ENCODE measurements at places on chromosomes 3 and 15.

DNA sequence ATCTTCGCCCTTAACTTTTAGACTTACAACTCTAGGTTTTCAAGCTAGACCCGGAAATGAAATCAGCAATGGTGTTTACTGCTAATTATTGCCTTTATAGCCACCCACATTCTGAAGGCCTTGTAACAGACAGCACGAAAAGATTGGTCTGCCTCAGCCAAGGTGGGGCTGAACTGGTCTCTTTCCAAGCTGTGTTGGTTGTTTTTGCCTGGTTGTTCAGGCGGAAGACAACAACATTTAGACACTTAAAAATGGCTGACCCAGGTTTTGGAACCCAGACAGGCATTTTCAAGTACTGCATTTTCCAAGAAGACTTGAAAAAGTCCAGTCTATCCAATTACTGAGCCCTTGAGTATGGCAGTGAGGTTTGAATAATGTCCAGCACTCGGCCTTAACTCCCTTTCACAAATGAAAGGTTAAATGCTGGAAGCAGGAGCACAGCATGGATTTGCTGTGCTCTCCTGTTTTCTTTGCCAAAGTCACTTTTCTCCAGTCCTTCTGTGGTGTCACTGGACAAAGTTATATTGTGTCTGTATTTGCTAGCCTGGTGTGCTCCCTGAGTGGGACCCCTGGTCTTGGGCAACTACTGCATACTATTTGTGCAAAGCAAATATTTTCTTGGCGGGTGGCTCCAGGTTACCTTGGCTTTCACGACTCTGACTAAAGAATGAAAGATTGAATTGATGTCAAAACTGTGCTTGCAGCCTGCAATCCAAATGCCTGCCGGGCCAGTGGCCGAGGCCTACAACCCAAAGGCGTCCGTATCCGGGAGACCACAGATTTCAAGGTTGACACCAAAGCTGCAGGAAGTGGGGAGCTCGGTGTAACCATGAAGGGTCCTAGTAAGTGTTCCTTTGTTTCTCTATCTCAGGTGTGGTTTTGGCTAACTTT lies 93.5 kb downstream of the FLNB start:
- DNase-seq: no peak

GRCh38 chr3:175606650-175607318 lies 747.6 kb downstream of the NAALADL2 start:
- DNase-seq: peak; percentile 10

- no peak for DNase-seq
Measured at GRCh38 chr15:31317421-31318327, 9.0 kb upstream of the KLF13 start.

- DNase-seq: no peak
Measured at GRCh38 chr15:78651930-78652615, 11.1 kb upstream of the CHRNB4 start.

GRCh38 chr15:76162784-76163456 lies 103.1 kb downstream of the TMEM266 start:
- DNase-seq: no peak

GRCh38 chr15:31590609-31591008 lies 264.0 kb downstream of the KLF13 start:
- DNase-seq: no peak

GRCh38 chr15:40263024-40263754 lies 19.7 kb downstream of the ANKRD63 start:
- peak; percentile 55 for DNase-seq

DNA sequence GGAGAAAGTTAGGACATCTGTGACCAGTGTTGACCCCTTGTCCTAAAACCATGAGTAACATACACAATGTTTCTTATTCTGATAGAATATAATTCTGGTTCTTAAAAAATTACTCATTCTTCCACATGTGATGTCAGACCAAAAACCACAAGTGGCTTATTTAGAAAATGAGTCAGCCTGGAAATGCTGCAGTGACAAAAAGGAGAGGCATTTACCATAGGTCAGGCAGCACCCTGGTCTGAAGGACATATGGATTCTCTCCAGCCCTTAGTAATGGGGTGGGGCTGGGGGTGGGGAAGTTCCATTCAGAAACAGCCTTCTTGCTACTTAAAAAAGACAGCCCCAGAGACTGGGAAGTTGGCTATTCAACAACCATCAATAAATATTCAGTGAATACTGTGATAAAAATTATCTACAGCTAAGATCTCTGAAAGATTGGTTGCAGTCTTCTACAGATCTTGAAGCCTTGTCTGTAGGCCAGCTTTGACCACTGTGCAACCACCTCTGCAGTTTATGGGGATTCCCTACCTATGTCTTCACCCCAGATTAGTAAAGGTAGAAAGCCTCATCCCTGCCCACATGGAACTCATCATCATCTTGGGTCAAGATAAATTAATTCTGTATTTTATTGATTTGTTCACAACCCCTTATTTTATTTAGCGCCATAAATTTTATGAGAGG lies 34.9 kb upstream of the TIMP4 start:
- DNase-seq: peak; percentile 98

DNA sequence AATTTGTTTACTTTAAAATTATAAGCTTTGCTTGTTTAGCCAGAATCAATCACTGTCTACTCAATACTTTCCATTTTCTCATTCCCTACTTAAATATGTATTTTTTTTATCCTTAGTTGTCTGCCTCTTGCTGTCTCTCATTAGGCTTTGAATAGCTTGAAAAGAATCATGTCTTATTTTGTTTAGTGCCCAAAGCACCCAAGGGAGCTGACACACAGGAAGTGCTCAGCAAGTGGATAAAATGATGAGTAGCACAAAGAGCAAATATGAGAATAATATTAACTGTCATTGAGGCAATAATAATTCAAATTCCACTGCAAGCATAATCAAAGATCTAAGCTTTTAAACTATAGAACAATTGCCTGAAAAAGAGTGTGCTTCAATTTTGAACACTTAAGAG lies 19.0 kb upstream of the IL1RAP start:
- no peak for DNase-seq

DNA sequence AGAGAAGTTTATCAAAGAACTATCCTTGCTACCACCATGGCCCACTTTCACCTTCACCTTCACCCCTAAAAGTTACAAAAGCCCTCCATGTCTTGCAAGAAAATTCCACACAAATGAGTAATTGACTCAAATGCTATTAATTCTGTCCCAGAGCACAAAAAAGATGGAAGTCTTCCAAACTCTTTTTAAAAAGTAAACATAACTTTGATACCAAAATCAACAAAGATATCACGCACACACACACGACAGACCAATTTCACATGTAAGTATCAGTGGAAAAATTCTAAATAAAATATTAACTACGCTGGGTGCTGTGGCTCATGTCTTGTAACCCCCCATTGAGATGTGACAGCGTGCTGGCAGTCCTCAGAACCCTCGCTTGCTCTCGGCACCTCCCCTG lies 1.1 kb upstream of the MCCC1 start:
- DNase-seq: no peak

DNA sequence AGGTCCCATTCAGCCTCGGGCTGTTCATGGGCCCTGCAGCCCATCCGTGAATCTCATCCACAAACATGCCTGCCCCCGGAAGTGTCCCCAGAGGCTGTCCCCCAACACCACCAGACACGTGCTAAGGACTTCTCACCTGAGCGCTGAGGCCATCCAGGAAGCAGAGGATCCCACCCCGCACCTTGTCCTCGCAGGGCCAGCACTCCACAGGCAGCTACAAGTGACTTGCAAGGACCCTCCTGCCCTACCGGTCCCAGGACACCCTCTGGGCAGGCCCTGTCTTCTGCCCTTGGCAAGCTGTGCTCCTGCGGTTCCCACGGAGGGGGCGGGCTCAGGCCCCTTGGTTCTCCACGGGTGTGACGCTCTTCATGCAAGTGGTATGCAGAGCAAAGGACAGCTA lies 146.0 kb downstream of the NUP210 start:
- DNase-seq: no peak

DNA sequence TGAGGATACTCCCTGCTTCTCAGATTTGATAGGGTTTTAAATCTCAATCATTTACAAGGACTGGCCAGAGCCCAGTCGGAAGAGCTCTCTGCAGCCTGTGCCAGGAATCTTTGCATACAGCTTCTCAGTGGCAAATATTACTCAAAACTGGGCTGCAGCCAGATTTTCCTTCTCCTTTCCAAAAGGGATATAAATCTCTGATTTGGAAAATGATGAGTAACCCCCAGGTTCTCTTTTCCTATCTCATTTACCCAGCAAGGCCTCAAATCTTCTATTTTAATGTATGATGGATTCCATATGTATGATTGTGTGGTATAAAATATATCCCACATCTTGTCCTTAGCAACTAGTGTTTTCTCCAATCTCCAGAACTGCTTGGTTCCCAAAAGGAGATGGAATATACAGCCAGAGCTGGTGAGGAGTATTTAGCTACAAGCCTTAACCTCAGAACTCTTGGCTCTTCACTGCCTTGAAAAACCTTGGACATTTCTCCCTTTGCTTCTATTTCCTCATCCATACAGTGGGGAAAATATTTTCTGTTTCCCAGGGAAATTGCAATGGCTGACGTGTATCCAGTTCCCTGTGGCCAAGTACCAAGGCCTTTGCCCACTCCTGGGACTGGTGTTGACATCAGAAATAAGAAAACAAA lies 114.4 kb downstream of the ATG7 start:
- no peak for DNase-seq

DNA sequence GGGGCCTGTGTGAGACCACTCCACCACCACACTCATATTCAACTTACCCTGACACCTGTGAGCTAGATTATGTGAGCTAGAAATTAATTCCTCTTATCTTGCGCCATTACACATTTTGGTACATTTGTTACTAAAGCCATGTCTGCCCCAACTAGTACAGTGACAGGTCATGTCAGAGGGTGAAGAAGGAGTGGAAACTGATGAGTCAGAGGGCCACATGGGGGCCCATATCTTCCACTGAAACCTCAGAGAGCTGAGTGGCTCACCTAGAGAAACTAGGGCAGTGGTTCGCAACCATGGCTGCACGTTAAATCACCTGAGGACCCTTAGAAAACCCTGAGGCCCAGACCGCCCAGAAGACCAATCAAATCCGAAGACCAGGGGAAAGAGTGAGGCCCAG lies 15.7 kb upstream of the MEF2A start:
- DNase-seq: no peak

- DNase-seq: no peak
Measured at GRCh38 chr3:97883736-97884135, 61.9 kb downstream of the CRYBG3 start.

DNA sequence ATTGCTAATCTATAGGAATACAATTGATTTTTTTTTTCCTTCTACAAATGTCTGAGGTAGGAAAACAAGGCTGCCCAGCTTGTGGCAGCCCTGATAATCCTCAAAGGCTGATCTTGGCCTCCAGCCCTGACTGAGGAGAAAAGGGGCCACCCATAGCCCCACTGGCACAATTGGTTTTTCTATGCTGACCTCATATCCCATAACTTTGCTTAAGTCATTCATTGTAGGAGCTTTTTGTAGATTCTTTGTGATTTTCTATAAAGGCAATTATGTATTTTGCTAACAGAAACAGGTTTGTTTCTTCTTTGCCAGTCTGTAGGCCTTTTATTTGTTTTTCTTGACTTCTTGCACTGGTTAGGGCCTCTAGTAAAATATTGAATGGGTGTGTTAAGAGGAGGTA lies 80.2 kb upstream of the C15orf39 start:
- no peak for DNase-seq

DNA sequence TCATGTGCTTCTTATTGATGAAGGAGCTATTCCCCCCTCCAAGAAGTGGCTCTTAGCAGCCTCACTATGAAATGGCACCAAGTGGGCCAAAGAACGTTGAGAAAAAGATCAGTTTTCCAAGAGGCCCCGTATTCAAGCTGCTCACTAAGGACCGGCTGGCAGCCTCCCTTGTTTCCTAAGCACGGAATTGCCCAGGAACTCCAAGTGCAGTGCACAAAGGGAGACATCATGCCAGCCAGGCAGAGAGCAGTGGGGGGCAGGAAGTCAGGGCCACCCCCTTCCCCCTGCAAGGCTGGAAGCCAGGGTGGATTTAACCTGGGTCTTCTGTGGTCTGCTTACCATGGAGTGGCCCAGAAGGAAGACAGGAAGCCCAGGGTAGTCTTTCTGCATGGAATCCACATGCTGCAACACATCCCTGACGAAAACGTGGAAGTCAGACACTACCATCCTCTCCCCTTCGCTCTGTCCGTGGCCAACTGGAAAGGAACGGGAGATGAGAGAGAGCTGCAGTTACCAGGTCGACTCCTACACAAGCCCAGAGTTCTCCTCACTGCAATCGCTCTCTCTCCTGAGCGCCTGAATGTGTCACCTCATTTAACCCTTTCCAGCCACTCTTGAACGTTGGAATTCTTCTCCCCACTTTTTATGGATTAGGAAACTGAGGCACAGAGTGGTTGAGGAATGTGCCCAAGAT lies 49.5 kb downstream of the ABTB1 start:
- DNase-seq: no peak

DNA sequence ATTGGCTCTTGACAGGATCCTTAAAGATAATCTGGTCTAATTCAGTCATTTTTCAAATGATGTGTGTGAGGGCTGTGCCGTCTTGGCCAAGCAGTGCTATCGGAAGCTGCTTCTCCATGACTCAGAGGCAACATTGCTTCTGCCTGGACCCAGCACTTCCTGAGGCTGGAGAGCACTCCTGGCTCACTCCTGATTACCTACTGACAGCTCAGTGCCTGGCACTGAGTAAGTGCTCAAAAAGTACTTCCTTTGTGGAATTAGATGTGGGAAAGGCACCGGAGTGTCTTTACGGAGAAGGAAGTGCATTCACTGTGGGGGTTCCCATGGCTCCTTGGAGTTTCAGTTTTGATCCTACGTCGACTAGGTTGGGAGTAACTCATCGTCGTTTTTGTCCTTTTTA lies 86.9 kb upstream of the UBE3A start:
- peak; percentile 89 for DNase-seq

DNA sequence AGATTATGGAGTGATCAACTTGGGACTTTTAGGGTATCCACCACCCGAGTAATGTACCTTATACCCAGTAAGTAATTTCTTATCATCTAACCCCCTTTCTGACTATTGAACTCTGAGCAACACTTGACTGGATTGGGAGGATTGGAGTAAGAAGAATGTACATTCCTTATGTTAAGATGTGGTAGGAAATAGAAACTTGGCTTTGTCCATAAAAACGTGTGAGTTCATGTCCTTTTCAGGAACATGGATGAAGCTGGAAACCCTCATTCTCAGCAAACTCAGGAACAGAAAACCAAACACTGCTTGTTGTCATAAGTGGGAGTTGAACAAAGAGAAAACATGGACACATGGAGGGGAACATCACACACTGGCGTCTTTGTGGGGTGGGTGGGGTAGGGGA lies 112.3 kb downstream of the PTPRG start:
- no peak for DNase-seq

- DNase-seq: no peak
Measured at GRCh38 chr3:133408366-133408765, 8.5 kb downstream of the BFSP2 start.

- DNase-seq: peak; percentile 36
Measured at GRCh38 chr15:68154923-68155559, 50.1 kb downstream of the CALML4 start.

DNA sequence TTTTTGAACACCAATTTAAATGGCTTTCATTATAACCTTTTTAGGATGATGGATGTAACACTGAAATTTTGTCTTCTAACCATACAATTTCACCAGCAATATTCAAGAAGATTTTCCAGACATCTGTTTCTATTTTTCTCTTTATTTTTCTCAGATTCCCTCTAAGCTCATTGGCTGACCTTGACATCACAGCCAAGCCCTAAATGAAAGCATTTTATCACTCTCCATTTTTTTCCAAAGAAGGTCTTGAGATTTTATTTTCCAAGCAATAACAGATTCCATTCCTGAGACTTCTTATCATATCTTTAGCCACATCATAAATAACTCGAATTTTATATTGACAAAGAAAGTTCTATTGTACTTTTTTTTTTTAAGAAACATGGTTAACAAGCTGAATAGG lies 392.6 kb upstream of the THBS1 start:
- no peak for DNase-seq

All from HT1080 (cell line).